Kidney tubule cell (primary cell): ENCODE measurements at places on chromosomes 5 and 9.

- DNase-seq, result peak; percentile 76
These were observed 9.5 kb downstream of the TOR4A start for GRCh38 chr9:137286975-137287383.

DNA sequence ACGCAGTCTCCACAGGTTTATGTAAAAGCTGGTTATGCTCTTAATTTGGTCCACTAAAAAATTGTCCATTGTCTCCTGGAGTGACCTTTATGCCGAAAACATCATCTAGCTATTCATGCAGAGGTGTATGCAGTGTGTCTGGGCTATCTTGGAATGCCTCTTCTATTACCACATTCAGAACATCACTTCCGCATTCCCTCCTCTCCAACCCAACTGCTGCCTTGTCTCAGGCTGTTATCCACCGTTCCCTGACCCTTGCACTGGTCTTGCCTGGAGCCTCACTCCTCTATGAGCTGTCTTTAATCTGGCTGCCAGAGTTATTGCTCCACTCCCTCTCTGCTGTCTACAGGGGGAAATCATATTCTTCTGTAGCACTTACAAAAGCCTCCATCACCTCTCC lies 214.1 kb upstream of the ANKRD55 start:
- peak; percentile 83 for DNase-seq

DNA sequence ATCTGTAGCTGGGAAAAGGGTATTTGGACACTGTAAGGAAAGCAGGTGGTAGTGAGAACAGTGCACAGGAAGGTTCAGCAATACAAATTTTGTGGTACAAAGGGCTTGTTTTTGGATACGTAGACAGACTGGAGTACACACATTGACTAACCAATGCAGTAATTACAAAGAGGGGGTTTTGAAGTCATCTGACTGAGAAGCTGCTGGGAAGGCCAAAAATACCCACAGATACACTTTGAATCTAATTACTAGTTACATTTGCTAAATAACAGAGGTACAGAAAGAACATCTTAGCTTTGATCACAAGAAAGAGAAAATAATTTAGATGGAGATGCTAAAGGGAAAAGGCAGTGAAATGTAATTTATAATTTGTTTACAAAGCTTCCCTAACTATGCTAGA lies 45.9 kb downstream of the PKD2L2 start:
- no peak for DNase-seq

DNA sequence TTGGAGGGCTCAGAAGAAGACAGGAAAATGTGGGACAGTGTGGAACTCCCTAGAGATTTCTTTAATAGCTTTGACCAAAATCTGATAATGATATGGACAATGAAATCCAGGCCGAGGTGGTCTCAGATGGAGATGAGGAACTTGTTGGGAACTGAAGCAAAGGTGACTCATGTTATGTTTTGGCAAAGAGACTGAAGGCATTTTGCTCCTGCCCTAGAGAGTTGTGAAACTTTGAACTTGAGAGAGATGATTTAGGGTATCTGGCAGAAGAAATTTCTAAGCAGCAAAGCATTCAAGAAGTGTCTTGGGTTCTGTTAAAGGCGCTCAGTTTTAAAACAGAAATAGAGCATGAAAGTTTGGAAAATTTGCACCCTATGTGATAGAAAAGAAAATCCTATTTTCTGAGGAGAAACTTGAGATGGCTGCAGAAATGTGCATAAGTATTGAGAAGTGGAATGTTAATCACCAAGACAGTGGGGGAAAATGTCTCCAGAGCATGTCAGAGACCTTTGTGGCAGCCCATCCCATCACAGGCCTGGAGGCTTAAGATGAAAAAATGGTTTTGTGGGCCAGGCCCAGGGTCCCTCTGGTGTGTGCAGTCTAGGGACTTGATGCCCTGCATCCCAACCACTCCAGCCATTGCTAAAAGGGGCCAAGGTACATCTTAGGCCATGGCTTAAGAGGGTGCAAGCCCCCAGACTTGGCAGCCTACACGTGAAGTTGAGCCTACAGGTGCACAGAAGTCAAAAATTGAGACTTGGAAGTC lies 463.7 kb upstream of the TLE4 start:
- no peak for DNase-seq

DNA sequence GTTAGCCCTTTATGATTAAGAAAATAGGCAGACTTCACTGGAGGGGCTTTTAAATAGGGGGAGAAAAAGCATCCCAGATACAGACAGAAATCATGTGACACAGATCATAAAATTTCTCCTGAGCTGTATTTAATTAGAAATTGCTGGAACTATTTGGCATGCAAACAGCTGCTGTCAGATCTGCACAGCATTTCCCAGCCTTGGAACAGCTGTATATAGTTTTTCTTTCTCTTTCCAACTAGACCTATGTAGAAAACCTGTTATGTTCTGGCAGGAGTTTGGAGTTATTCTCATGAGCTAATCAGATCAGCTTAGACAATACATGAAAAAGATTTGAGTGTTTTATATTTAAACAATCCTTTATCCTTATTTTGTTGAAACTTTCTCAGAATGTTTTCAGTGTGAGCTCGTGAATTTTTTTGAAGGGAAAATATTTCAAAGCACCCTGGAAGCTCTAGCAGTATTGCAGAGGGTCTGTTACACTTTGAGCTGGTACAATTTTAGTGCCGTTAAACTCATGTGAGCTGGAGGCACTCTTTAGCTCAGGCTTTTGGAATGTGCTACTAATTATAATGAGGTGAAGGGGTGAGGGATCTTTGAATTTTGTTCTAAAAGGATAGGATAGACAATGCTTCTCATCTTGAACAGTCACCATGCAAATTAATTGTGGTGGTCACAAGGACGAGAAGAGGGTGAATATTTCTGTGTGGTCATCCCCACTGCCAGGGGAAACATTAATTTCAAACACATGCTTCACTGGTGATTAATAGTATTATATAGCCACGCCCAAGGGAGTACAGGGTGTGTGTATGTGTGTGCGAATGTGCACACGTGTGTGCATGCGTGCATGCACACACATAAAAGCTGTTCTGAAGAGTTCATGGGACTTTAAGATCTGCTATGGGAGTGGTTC lies 239.4 kb upstream of the FBXL7 start:
- DNase-seq, result peak; percentile 9
